ENCODE measurements at places on chromosomes 3 and 15.

DNA sequence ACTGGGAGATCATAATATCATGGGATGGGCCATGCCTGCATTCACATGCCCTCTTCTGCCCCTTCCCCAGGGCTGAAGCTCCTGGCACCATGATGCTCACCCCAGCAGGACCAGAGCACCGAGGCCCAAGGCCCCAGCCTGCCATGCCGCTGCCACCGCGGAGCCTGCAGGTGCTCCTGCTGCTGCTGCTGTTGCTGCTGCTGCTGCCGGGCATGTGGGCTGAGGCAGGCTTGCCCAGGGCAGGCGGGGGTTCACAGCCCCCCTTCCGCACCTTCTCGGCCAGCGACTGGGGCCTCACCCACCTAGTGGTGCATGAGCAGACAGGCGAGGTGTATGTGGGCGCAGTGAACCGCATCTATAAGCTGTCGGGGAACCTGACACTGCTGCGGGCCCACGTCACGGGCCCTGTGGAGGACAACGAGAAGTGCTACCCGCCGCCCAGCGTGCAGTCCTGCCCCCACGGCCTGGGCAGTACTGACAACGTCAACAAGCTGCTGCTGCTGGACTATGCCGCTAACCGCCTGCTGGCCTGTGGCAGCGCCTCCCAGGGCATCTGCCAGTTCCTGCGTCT lies 5.6 kb downstream of the PLXNA1 start:
- no peak for DNase-seq

GRCh38 chr15:79403501-79403900 lies 28.6 kb upstream of the MINAR1 start:
- DNase-seq: no peak

DNA sequence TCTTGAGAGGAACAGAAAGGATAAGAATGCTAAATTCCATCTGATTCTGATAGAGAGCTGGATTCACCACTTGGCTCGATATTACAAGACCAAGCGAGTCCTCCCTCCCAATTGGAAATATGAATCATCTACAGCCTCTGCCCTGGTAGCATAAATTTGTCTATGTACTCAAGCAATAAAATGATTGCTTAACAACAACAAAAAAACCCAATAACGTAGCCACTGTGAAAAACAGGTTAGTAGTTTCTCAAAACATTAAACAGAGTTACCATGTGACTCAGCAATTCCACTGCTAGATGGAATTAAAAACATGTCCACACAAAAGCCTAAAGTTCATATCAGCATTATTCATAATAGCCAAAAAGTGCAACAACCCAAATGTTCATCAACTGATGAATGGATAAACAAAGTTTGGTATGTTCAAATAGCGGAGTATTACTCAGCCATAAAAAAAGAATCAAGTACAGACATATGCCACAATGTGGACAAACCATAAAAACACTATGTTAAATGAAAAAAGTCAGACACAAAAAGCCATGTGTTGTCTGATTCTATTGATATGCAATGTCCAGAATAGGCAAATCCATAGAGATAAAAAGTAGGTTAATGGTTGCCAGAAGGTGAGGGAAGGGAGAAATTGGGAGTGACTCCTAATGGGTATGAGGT lies 16.8 kb downstream of the BCL2L10 start:
- DNase-seq: no peak

DNA sequence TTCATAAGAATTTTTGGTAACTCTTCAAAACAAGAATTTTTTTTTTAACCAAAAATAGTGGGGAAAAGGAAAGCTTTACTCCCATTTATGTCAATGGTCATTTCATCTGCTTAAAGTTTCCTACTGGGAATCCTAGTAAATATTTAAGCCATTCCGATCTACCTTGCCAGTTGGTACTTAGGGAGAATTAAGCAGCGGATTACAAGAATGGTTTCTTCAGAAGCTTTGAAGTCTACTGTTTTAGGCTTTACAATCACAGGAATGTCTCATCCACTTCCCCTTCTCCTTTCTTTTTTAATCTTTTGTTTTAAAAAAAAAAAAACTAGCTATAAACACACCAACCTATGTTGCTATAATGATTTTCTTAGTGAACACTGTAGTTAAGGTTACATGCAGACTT lies 341.4 kb upstream of the ATP11B start:
- no peak for DNase-seq

- no peak for DNase-seq
Measured at GRCh38 chr3:6791161-6791560, 69.8 kb upstream of the GRM7 start.

DNA sequence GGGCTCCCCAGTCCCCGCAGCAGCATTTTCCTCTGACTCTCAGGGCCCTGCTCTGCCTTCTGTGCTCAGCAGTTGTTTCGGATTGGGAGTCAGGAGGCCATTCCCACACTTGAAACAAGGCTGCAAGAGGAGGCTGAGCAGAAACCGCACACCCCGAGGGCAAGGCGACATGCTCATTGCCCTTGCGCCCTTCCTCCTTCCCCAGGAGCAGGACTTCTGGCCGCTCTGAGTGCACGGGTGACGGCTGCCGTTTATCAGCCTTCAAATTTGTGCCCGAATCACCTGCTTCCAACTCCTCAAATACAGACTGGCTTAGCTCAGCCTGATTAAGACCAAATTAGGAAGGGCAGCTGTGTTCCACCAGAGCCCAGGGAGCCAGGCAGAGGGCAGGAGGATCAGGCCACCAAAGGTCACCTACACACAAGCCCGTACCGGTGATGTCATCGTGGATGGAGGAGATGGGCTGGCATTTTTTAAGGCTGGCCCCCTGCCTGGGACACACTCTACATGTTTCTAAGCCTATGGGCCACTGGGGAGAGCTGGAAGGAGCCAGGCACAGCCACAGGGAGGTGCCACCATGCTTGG lies 38.1 kb downstream of the TM2D3 start:
- no peak for DNase-seq

DNA sequence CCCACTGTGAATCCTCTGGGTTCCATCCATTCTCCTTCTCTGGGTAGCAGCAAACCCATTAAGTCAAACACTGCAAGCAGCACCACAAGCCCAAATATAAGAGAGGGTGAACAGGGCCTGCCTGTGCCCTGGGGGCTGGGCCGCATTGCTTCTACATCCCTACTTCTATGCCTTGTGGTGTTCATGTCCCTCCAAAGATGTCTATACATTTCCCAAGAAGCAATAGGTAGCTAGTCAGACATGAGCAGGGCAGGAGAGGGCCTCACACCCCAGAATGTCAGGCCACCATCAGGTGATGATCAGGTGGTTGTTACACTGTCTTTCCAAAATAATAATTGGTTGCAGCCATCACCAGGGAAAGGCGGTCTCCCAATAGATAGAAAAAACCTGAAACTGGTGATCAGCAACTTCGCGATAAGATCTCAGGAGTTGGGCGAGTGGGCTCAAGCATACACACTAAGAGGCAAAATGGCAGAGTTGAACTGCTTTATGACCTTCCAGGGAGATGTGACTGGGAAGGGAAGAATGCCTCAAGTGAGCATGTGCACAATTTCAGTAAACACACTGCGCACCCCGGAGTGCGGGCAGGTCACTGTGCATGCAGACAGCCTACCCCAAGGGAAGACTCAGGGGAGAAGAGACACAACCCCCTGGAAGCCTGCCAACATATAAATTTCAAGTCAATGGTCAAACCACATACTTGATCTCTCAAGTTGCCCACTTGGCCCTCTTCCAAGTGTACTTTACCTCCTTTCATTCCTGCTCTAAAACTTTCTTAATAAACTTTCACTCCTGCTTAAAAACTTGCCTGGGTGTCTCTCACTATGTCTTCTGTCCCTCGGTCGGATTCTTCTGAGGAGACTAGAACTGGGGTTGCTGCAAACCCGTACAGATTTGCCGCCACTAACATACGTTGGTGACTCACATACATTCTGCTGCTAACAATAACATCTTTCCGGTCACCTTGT lies 39.9 kb downstream of the KLF15 start:
- DNase-seq: no peak

- DNase-seq: no peak
Measured at GRCh38 chr3:117566926-117567325, 857.3 kb downstream of the TUSC7 start.

GRCh38 chr3:12486001-12486400 lies 1.7 kb downstream of the TSEN2 start:
- no peak for DNase-seq

GRCh38 chr3:180789774-180790173 lies 110.5 kb upstream of the CCDC39 start:
- DNase-seq: no peak

- DNase-seq: no peak
Measured at GRCh38 chr3:195124378-195124992, 146.5 kb downstream of the XXYLT1 start.

Measured in activated CD8-positive, alpha-beta memory T cell treated with anti-CD3 and anti-CD28 coated beads for 48 hours (primary cell).